Right ventricle myocardium inferior (tissue), 1 donor: ENCODE measurements at places on chromosomes 16 and 17.

DNA sequence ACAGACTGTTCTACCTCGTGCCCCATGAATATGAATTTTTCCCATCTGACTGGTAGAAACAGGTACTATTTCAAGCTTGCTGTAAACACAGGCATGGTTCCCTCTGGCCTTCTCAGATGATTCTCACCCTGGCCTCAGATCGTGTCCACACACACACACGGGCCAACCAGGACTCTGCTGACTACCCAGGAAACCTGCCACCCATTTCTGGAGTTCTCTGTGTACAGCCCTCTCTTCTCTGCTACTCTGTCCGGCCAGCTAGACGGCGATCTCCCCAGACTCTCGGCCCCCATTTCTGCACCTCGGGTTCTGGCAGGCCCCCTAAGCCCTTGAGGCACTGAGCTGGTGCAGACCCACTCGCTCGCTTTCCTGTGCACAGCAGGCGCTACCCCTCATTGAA lies 31.2 kb downstream of the RPA1 start:
- no peak for DNase-seq

- DNase-seq = no peak
Measured at GRCh38 chr17:27157898-27158297, 136.0 kb upstream of the WSB1 start.

GRCh38 chr16:74601126-74601871 lies 5.6 kb downstream of the GLG1 start:
- no peak for DNase-seq

DNA sequence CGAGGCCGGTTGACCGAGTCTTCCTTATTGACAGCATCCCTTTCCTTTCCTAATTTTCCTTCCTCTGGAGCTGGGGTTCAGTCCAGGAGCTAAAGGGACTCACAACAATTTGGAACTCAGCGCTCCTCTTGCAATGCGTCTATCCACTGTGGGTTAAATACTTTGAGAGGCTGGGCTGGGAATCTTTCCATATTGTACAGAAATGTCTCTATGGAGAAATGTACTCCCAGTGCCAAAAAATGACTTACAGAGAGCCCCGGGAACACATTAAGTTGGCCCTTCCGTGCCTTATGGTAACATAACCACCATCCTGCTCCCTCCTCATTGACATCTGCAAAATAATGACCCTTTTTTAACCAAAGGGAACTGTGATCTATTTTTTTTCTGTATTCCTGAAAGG lies 192.8 kb downstream of the FTO start:
- no peak for DNase-seq

DNA sequence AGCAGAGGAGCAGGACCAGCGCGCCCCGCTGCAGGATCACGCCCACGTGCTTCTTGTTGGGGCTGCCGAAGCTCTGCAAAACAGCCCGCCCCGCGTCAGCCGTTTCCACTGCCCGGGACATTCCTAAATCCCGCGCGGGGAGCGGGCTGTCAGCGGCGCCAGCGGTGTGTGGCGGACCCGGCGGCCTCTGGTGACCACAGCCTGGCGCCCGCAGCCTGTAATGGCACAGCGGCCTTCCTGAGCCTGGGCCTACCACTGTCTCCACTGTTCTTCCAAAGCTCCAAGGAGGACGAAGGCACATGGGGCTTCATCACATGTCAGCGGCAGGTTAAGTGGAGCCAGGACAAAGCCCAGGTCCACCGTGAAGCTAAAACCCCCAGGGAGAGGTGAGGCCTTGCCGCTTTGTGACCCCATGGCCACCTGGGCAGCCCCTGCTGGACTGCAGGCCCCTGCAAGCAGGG lies 2.5 kb downstream of the SLC47A2 start:
- DNase-seq = no peak

- peak; percentile 87 for DNase-seq
Measured at GRCh38 chr16:88920618-88921590, 54.4 kb upstream of the PABPN1L start.

GRCh38 chr16:78648517-78648916 lies 549.1 kb downstream of the WWOX start:
- DNase-seq = no peak

DNA sequence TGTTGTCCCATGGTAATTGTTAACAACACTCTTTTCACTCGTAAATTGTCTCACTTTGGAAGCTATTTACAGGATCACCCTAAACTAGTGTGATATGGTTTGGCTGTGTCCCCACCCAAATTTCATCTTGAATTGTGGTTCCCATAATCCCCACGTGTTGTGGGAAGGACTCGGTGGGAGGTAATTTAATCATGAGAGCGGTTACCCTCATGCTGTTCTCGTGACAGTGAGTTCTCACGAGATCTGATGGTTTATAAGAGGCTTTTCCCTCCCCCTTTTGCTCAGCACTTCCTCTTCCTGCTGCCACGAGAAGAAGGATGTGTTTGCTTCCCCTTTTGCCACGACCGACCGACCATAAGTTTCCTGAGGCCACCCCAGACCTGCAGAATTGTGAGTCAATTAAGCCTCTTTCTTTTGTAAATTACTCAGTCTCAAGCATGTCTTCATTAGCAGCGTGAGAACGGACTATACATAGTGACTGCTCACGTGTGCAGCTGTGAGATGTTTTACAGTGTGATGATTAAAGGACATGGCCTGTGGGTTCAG lies 34.4 kb downstream of the DNAH3 start:
- DNase-seq = no peak

DNA sequence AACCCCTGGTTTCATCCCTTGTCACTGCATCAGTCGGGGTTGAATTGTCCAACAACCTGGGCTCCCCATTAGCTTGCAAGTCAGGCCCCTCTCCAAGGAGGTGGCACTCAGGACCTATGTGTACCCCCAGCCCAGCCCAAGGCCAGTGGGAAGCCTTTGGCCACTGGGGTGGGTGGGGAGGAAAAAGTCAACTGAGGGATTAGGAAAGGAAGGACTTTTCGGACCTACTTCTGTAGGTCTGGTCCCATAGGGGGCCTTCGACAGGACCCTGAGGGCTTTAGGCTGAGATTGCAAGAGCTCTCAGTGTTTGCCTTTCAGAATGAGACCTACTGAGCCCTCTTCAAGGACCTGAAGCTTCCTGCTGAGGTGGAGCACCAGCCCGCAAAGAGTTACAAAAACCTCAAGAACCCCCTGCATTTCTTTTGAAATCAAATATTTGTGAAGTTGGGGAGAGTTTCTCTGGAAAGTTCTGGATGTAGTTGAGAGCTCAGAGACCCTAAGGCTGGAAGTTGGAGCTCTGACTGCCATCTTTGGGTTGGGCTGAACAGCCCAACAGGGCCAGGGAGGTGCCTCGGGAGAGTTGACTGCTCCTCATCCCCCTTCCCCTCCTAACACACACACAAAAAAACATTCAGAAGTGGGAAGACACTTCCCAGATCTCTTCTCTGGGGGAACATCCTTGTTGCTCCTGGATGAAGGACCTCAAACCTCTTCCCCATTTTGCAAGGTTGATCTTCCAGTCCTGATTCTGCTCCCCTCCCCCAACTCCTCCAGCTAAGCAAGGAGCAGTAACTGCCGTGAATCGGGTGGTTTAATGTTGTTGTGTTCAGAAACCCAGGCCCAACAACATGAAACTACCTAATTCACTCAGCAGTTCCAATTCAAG lies 5.8 kb upstream of the HOXB9 start:
- DNase-seq = no peak

GRCh38 chr17:55622547-55622946 lies 100.1 kb downstream of the TMEM100 start:
- no peak for DNase-seq

- no peak for DNase-seq
Measured at GRCh38 chr17:9179602-9180001, 158.3 kb downstream of the NTN1 start.

- no peak for DNase-seq
Measured at GRCh38 chr17:28737770-28738679, 5.8 kb upstream of the TRAF4 start.

- DNase-seq = no peak
Measured at GRCh38 chr17:68682903-68683302, 81.7 kb upstream of the FAM20A start.

GRCh38 chr16:79293836-79294460 lies 306.6 kb downstream of the MAF start:
- DNase-seq = no peak

- no peak for DNase-seq
Measured at GRCh38 chr17:76845541-76846017, 22.6 kb upstream of the MGAT5B start.

DNA sequence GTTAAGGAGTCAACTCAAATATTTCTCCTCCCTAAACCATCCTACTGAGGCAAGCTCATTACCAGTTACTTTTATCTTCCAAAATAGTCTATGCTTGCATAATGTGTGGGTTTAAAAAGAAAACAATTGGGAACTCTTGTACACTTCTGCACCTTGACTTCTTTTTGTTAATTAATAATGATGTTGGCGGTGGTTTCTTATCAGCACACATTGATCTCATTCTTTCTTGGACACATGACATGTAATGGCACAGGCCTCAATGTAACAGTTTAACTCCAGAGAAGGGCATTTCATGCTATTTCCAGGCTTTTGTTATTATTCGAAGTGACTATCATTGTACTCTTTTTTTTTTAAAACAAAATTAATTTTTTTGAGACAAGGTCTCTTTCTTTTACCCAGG lies 7.8 kb downstream of the PLCG2 start:
- no peak for DNase-seq

- DNase-seq = no peak
Measured at GRCh38 chr17:4433515-4434031, at the start of gene SPNS3. SPNS3 (plus strand) TSS chr17:4433940; CDS start chr17:4433968, 28 bp downstream.

DNA sequence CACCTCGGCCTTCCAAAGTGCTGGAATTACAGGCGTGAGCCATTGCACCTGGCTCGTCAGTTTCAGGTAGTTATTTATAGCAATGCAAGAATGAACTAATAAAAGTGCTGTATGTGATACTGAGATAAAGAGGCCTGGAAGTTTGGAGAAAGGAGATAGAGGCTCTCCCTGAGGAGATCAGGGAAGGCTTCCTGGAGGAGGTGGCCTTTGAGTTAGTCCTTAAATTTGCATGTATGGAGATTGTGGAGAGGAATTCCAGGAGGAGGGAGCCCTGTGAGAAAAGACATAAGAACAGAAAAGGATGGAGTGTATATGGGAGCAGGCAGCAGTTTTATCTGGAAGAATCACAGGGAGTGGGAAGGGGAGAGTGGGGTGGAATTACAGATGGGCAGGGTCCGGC lies 276.6 kb upstream of the EEF2KMT start:
- no peak for DNase-seq

DNA sequence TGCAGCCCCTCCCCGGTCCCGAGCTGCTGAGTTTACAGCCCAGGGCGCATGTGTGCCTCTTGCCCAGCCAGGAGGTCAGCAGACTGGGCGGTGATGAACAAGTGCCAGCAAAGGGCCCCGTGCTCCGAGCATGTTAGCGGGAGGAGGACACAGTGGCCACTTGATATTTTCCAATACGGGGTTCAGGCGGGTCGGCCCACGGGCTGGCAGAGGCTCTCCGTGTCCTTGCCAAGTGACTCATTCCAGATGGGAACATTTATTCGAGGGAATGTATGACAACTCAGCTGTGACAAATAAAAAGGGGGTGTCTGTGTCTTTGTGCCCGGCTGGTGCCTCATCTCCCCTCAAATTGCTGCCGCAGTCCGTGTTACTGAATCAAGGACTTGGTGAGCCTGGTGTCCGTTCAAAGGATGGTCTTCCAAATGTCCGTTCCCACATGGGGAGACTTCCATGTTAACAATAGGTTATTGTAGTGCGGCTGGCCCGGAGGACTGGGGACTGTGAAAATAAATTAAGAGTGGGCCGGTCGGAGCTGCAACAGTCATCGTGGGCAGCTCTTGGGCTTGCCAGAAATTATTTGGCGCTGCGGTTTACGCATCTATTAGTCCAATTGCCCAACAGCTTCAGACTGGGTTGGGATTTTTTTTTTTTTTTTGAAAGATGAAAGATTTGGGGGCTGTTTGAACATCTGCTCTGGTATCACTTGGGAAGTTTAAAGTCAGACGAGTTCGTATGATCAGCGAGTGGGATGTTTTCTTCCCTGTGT lies 174.0 kb upstream of the CIBAR2 start:
- peak; percentile 82 for DNase-seq

GRCh38 chr17:63928172-63928666 lies 3.9 kb downstream of the CD79B start:
- peak; percentile 16 for DNase-seq

DNA sequence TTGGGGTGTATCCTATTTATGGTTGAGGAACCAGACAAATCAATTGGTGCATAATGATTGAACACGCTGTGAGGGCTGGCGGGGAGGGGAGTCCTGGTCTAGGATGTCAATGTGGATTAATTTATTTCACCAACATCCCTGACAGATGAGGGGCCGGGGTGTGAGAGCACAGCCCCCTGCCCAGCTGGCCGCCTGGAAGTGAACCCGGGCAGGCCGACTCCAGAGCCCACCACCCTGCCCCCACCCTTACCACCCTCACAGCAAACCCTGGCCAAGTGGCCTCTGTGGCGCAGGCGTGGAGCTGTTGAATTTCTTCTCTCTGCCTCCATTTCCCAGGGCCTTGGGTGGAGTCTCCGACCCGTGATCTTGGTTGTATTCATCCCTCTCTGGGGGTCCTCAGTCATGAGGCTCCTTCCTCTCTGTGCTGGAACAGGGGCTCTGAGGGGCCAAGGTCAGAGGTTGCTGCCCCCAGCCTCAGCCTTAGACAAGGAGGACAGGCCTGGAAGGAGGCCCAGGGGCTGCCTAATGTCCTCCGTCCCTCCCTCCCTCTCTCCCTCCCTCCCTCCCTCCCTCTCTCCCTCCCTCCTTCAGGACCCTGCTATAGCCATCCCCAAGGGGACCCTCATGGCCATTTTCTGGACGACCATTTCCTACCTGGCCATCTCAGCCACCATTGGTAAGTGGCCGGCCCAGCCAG lies 12.6 kb downstream of the SLC12A3 start:
- DNase-seq = peak; percentile 35

- DNase-seq = no peak
Measured at GRCh38 chr17:8492121-8492520, 56.4 kb downstream of the NDEL1 start.

- DNase-seq = peak; percentile 94
Measured at GRCh38 chr16:30805370-30806169, 18.6 kb upstream of the ZNF629 start.

DNA sequence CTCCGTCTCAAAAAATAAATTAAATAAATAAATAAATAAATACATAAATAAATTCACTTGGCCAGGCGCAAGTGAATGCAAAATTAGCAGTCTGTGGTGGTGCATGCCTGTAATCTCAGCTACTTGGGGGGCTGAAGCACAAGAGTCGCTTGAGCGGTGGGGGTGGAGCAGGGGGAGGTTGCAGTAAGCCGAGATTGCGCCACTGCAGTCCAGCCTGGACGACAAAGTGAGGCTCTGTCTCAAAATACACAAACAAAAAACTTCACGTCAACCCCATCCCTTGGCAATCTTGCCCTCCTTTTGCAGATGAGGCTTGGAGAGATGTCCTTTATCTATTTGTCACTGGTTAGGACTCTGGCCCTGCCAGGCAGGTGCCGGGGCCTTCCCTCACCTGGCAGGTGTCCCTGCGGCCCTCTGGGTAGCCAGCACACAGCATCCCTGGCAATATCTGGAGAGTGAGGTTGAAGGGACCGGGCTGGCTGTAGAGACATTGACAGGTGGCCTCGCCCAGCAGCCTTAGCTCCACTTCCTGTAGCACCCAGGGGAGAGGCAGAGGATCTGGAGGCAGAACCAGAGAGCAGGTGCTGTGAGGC lies 4.4 kb downstream of the PRSS36 start:
- DNase-seq = no peak

GRCh38 chr16:66395806-66396555 lies 29.5 kb downstream of the CDH5 start:
- DNase-seq = no peak

GRCh38 chr17:39782481-39782880 lies 44.7 kb downstream of the GRB7 start:
- no peak for DNase-seq
